RWPE1 (cell line): ENCODE measurements at places on chromosomes 16 and 17.

GRCh38 chr17:238964-239259 lies 57.5 kb upstream of the DOC2B start:
- DNase-seq = no peak

DNA sequence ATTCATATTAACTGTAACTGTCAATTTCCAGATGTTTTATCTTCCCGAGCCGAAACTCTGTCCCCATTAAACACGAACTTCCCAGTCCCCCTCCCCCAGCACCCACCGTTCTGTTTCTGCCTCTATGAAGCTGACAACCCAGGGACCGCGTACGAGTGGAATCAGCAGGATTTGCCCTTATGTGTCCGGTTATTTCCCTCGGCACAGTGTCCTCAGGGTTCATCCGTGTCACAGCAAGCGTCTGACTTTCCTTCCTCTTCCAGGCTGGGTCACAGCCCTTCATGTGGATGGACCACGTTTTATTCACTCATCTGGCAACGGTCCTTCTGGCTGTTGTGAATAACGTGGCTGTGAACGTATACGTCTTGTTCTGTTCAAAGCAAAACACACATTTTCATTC lies 31.3 kb downstream of the METRNL start:
- DNase-seq = no peak

DNA sequence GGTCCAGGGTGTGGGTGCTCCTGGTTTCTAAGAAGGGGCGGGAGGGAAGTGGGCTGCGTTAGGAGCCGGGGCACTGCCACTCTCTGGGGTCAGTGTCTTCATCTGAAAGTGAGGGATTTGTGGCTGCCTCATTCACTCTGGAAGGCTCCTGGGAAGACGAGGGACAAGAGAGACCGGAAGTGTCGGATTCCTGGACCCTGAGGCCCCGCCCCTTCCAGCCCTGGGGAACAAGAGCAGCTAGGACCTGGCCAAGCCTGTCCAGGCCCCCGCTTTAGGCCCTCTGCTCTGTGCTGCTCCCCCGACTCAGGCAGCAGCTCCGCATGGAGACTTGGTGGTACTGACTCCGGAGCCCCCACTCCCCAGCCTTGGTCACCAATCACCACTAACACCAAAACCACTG lies 6.5 kb downstream of the LGALS3BP start:
- no peak for DNase-seq

GRCh38 chr16:83550183-83550569 lies 257.6 kb upstream of the HSBP1 start:
- DNase-seq = no peak

DNA sequence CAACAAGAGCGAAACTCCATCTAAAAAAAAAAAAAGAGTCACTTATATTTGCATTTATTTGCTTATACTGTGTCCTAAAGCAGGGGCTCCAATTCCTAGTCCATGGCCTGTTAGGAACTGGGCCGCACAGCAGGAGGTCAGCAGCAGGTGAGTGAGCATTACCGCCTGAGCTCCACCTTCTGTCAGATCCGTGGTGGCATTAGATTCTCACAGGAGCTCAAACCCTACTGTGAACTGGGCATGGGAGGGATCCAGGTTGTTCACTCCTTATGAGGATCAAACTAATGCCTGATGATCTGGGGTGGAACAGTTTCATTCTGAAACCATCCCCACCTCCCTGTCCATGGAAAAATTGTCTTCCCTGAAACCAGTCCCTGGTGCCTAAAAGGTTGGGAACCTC lies 24.9 kb downstream of the ITGB3 start:
- DNase-seq = no peak

DNA sequence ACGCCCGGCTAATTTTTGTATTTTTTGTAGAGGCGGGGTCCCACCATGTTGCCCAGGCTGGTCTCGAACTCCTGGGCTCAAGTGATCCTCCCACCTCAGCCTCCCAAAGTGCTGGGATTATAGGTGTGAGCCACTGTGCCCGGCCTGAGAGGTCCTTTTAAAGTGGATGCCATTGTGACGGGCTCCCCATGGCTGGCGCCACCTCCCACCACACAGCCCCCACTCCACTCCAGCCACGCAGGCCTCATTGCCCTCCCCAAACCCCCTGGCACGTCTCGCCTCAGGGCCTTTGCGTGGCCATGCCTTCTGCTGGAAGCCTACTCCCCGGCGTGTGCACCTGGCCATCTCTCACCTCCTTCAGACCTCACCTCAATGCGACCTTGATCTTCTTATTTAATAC lies 11.9 kb upstream of the KDM6B start:
- DNase-seq = no peak

- peak; percentile 41 for DNase-seq
Measured at GRCh38 chr17:7475764-7476422, 3.5 kb downstream of the ZBTB4 start.

DNA sequence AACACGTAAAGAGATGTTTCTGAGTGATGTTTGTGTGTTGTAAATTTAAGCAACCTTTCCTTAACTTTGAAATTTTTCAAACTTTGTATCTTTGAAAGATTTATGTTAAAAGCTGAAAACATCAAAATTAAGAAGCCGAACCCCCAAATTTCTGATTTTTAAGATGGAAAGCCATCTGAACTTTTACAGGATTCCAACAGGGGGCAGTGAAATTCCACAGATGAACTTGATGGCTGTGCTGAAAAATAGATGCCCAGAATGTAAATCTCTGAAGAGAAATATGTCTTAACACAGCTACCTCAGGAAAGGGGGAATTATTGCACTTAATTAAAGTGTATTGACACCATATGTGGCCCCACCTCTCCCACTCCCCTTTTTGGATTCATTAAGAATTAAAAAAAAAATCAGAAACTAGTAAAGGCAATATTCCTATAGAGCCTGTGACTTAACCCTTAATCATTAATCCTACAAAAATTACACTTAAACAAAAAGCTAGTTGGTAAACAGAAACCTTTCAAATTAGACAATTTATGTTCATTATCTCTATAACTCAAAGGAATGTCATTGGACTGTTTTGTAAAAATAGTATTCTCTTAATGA lies 597.9 kb downstream of the KCNJ2 start:
- DNase-seq = peak; percentile 26

DNA sequence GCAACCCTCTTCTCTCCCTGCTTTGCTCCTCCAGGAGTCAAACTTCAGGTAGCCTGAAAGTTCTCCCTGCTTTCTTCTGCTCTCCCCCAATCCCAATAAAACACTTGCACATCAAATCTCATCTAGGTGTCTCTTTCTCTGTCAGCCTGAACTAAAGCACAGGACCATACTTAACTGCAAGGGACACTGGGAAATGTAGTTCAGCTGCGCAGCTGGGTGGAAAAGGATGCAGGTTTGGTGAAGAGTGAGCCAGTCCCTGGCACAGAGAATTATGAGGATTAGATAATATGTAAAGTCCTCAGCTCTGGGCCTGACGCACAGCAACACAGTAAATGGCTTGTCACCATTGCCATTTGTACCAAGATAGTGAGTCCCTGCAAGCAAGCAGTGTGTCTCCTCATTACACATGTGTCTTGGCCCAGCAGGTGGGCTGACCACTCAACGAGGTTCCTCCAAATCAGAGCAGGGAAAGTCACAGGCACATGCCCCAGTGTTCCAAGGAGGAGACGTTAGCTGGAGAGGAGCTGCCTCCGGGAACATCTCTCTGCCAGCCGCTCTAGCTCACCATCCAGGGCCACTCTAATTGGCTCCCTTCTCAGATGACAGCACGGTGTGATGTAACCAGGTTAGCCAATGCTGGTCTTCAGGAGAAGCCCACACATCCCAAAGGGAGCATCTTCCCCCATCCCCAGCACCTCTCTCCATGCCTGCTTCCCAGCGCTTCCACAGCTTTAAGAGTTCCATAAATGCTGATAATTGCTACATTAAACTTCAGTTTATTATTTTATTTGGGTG lies 29.7 kb upstream of the IRX3 start:
- DNase-seq = no peak

GRCh38 chr17:78111016-78111726 lies 17.4 kb downstream of the TMC6 start:
- DNase-seq = no peak

GRCh38 chr16:53098526-53099317 lies 43.9 kb downstream of the CHD9 start:
- DNase-seq = peak; percentile 59

DNA sequence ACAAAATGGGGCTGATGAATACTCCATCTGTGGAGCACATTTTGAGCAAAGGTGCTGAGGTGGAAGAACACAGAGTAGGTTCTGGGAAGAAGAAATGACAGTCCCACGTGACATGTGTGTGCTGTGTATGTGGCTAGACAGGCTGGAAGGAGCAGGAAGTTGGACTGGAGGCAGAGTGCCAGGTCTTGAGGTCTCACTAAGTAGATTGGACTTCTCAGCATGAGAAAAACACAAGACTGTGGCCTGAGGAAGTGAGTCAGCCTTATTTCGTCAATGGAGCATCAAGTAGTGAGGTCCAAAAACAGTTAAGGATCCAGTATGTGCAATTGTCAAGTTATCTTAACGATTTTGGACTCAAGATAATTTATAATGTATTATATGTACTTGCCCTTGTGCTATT lies 736.5 kb downstream of the KCNJ2 start:
- peak; percentile 46 for DNase-seq

DNA sequence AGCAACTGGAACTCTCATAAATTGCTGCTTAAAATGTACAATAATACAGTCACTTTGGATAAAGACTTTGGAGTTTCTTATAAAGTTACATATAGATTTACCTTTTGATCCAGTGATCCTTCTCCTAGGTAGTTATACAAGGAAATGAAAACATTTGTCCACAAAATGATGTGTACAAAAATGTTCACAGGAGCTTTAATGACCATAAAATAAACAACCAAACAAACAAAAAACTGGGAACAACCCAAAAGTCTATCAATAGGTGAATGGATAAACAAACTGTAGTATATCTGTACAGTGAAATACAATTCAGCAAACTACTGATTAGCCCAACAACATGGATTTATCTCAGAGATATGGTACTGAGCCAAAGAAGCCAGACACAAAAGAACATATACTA lies 37.6 kb downstream of the TTLL6 start:
- no peak for DNase-seq

GRCh38 chr17:2253768-2254406 lies 49.7 kb downstream of the SMG6 start:
- no peak for DNase-seq

DNA sequence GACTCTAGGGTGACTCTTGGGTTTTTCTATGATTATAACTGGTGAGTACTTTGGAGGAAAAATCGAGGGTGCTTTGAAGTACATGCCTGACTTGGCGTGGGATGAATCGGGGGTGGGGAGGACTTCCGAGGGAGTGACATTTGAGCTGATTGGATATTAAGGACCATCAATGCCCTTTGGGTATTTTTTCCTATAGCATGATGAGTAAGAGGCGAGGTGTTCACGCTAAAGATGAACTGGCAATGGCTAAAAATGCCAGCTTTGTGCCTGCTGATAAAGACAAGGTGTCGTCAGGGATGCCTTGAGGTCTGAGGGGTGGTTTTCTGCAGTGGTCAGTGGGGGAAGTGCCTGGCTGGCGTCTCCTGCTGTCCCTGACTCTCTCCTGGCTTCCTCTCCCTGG lies 25.3 kb downstream of the USP43 start:
- peak; percentile 36 for DNase-seq

GRCh38 chr17:74842599-74843351 lies 16.9 kb downstream of the GRIN2C start:
- DNase-seq = peak; percentile 57

- DNase-seq = peak; percentile 50
Measured at GRCh38 chr17:40480501-40481003, 20.9 kb downstream of the TNS4 start.

DNA sequence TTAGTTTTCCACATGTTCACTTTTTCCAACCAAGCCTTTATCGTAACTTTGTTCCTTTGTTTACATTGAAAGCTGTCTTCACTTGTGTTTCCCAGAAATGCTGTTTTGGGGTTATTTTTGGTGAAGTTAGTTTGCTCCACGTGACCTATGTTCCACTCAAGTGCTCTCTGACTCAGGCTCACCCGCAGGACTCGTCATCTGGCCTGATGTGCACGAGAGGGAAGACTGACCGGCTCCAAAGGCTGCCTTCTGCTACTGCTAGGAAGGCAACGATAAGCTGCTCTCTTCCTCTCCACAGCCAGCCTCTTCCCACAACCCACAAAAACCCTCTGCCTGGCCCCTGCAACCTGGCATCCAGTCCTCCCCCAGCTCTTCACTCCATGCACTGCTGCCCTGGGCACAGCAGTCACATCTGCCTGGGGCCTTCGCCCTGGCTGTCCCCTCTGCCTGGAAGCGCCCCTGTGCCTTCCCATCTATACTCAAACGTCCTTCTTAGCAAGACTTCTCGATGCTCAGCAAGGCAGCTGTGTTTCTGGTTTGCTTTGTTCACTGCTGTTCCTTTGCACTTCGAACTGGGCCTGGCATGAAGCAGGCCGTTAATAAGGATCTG lies 28.0 kb downstream of the ZCCHC14 start:
- peak; percentile 57 for DNase-seq

- DNase-seq = peak; percentile 46
Measured at GRCh38 chr17:60720763-60721531, 43.3 kb downstream of the BCAS3 start.

GRCh38 chr16:84868829-84869472 lies 49.2 kb downstream of the CRISPLD2 start:
- no peak for DNase-seq

DNA sequence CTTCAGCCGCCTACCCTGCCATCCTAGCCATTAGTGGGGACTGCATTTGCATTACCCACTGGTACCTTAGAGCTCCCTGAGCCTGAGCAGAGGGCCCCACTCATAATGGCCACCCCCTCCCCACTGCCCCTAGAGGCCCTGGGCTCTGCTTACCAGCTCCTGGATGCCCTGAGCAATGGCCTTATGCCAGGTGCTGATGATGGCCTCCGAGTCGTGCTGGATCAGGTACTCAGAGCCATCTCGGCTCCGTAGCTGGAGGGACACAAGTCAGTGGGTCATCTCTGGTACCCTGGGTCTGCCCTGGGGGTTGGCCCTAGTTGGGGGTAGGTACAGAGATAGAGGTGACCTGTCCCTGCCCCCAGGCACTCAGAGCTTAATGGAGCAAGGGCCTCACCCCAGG lies 34.9 kb downstream of the ARHGAP27 start:
- no peak for DNase-seq

GRCh38 chr17:60678118-60678444 lies 430 bp downstream of the BCAS3 start:
- peak; percentile 8 for DNase-seq

GRCh38 chr17:81164371-81165245 lies 699 bp upstream of the PVALEF start:
- DNase-seq = no peak

DNA sequence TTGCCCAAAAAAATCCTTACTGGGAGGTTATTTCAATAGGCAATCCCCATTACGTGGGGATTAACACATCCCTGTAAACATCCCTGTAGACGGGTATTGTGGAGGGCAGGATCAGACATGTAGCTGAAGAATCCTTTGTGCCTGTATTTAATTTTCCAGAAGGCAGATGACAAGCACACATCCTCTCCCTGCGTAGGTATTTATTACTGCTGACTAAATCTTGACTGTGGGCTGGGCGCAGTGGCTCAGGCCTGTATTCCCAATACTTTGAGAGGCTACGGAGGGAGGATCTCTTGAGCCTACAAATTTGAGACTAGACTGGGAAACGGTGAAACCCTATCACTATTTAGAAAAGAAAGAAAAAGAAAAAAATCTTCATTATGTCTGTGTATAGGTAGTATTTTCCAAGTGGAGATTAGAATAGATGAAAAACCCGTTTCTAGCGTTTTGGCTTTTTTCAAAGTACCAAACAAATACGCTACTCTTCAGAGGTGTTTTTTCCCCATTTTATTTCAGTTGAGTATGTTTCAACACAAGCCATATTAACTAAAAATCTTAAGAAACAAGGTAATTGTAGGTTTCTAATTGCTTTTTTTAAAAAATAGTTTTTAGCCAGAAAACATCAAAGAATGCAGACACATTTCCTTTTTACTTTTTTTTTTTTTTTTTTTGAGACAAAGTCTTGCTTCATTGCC lies 1.5 kb upstream of the MARF1 start:
- peak; percentile 83 for DNase-seq
